ENCODE measurements at places on chromosomes 1 and 21.

- no peak for DNase-seq
- H3K27me3 ChIP-seq, result peaks cover 15% of the 10 kb centered on the region
- no peak overlapping the region for H3K27ac ChIP-seq
- peaks cover 16% of the 10 kb centered on the region for H3K4me1 ChIP-seq
Observed at GRCh38 chr1:228830185-228830953, 95.1 kb downstream of the RHOU start.

DNA sequence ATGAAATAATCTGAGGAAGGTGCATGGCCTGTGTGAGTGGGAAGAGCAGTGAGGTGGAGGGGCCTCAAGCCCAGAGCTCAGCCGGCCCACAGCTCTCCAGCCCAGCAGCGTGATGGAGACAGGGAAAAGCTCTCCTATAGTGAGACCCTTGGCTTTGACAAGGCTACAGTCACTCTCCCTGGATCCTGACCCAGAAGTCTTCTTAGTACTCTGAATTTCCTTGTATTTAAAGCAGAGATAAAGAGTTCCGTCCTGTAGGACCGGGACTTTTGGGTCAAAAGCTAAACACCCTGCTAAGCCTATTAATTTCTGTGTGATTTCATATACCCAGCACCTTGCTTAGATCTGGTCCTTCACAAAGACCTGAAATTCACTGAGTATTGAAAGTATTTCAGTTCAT, 48.2 kb upstream of the F3 start:
- H3K27ac ChIP-seq, result no peak overlapping the region
- no peak overlapping the region for H3K4me3 ChIP-seq
- H3K4me1 ChIP-seq, result no peaks in the 10 kb centered on the region

- H3K4me1 ChIP-seq, result no peaks in the 10 kb centered on the region
- H3K27me3 ChIP-seq, result peaks cover 55% of the 10 kb centered on the region
- no peak overlapping the region for H3K4me3 ChIP-seq
Observed at GRCh38 chr21:37537391-37537996, 170.9 kb downstream of the DYRK1A start.

DNA sequence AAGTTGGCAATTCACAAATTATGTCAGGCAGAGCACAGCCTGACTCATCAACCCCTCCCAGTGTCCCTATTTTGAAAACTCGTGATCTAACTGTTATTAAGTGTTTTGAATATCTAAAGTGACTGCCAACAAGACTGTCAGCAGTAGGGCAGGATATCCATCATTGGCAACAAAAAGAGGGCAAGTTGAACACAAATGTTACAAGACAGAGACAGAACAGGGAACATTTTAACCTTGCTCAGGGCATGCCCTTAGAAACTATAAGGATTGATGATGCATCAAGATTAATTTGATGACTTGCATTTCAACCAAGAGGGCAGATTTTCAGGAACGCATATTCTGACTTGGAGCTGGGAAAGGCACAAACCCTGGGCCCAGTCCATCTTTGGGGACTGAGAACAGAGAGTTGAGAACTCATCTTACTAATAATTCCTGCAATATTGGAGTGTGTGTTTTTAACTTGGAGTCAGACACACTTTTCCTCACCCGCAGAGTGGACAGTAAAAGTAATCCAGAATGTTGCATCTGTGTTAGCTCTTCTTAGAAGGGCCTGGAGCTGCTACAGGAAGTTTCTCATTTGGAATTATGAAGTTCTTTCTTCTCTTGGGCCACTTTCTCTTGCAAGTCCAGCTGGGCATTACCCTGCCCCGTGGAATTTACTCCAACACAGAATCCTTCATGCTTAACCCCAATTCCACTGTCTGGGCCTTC, 317.2 kb downstream of the LTN1 start:
- no peak overlapping the region for H3K27ac ChIP-seq
- H3K36me3 ChIP-seq, result peaks cover 16% of the 10 kb centered on the region
- DNase-seq, result no peak
- no peaks in the 10 kb centered on the region for H3K27me3 ChIP-seq
- H3K4me3 ChIP-seq, result no peak overlapping the region
- no peaks in the 10 kb centered on the region for H3K4me1 ChIP-seq

DNA sequence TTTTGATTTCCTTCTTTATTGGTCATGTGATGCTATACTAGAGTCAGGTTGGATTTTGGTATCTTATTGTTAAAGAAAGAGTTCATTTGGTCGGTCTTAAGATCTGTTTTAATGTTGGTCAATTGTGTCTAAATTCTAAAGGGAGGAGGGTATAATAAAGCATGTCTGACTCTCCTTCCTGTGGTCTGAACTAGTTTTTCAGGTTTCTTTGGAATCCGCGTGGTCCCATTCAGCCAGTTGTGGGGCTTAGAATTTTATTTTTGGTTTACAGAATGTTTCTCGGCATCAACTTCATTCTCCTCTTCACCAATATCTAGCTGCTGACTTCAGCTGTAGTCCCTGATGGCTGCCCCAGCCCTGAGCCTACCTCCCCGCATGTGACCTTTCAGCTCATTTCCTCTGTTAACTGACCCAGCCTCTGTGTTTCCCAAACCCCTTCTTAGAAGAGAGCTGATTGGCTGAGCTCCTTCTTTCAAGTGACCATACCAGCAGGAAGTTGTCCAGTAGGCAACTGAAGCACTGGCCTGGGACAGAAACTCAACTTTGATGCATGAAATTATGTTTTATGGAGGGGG, 8.7 kb upstream of the MYOC start:
- DNase-seq, result no peak
- H3K27me3 ChIP-seq, result peaks cover 7% of the 10 kb centered on the region
- H3K4me3 ChIP-seq, result no peak overlapping the region
- no peaks in the 10 kb centered on the region for H3K4me1 ChIP-seq
- H3K27ac ChIP-seq, result no peak overlapping the region
- no peaks in the 10 kb centered on the region for H3K36me3 ChIP-seq

DNA sequence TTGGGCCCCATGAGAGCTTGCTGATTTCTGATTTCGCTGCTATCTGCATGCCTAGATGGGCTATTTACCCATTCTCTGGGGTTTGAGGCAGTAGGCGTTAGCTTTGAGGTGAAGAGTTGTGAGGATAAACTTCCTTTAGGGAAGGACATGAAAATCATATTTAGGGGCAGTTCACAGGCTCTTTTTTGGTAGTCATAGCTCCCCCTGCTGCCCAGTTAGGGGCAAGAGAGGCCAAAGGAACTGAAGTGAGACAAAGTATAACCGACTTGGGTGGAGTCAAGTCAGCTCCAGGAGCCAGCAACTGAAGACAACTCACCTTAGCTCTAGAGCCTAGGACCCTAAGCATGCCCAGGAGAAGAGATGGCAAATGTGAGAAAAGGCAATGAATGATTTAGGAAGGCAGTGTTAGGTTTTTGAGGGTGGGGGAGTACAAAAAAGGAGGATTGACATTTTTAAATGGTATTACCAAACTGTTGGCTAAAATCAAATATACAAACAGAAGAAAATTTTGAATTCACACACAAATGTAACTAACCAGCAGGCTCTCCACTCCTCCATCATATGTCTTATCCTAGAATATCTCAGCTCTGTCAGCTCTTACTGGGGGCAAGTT, 625.2 kb downstream of the LMO4 start:
- peak; percentile 35 for DNase-seq
- H3K36me3 ChIP-seq, result no peaks in the 10 kb centered on the region
- peaks cover 20% of the 10 kb centered on the region for H3K27me3 ChIP-seq
- no peak overlapping the region for H3K27ac ChIP-seq

DNA sequence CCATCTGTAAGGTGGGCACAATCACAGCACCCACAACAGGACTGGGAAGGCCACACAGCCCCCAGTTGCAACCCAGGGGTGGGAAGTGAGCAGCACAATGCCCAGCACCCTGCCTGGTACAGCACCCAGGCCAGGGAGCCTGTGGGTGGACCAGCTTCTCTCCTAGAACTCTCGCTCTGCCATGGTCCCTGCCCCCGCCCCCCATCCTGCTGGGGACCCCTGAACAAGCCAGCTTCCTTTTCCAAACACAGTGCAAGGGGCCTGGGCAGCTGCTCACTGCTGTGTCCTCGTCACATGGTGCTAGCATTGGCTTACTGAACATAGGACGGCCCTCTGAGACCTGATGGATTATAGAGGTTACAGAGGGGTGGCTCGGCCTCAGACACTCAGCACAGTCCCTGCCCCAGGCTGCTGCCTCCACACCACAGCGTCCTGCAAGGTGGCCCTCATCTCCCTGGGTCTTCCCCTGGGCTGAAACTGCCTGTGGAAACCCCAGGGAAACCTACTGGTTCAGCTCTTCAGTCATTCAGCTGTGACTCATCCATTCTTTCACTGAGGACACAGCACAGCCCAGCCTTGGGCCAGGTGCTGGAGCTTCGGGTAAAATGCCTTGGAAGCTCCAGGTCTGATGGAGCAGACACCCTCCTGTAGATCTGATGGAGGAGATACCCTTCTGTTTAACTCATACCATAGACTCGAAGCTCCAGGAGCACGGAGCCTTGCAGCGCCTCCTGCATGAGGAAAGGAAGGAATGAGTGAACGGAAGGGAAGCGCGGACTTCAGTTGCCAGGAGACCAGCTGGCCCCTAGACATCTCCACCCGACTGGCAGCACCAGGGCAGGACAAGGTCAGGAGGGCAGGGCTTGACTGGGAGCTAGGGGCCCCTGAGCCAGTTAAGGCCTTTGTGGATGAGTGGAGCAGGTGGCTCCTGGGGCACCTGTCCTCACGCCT, 8.1 kb upstream of the PRDM16 start:
- H3K36me3 ChIP-seq, result no peaks in the 10 kb centered on the region
- no peak overlapping the region for H3K4me3 ChIP-seq
- peaks cover 1% of the 10 kb centered on the region for H3K4me1 ChIP-seq
- H3K27ac ChIP-seq, result no peak overlapping the region

DNA sequence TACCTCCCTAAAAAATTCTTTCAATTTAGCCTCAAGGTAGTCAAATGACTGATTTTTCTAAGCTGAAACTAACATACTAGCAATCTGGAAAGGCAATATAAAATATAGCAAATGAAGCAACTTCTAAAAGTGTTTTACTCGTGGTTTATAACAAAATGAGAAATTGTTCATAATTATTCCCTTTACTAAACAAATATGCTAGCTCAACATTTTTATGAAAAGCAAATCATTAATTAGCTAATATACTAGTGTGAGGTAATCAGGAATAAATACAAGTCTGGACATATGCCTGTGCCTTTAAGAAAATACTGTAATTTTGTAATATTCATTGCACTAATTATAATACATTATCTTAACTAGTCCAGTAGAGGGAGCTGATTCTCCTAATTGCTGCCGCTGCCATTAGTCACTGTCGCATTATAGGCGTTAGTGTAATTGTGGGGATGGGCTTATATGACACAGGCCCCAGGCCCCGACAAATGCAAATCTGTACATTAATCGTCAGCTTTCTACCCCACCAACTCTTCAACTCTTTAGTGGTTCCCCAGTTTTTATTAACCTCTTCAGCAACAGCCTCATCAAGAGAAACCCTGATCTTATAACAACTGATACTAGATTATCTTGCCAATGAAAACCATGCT, 160.9 kb downstream of the GABPA start:
- peaks cover 12% of the 10 kb centered on the region for H3K4me1 ChIP-seq
- no peaks in the 10 kb centered on the region for H3K36me3 ChIP-seq
- no peaks in the 10 kb centered on the region for H3K27me3 ChIP-seq
- no peak overlapping the region for H3K27ac ChIP-seq
- no peak overlapping the region for H3K4me3 ChIP-seq

DNA sequence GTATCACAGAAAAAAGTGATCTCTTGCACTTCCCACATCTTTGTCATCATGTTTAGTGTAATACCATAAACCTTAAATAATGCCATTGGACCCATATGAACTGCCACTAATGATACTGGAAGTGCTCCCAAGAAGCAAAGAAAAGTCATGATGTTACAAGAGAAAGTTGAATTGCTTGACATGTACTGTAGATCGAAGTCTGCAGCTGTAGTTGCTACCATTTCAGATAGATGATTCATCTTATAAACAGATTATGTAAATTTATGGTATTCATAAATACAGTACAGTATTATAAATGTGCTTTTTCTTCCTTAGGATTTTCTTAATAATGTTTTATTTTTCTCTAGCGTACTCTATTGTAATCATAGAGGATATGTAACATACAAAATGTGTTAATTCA, 30.1 kb upstream of the LAMC2 start:
- no peak overlapping the region for H3K27ac ChIP-seq
- H3K27me3 ChIP-seq, result peaks cover 3% of the 10 kb centered on the region
- H3K4me3 ChIP-seq, result no peak overlapping the region
- H3K36me3 ChIP-seq, result no peaks in the 10 kb centered on the region
- no peaks in the 10 kb centered on the region for H3K4me1 ChIP-seq

GRCh38 chr1:210260096-210260495, 27.5 kb downstream of the SERTAD4 start:
- DNase-seq, result no peak
- no peaks in the 10 kb centered on the region for H3K4me1 ChIP-seq
- peaks cover 17% of the 10 kb centered on the region for H3K27me3 ChIP-seq
- no peaks in the 10 kb centered on the region for H3K36me3 ChIP-seq
- H3K27ac ChIP-seq, result no peak overlapping the region
- no peak overlapping the region for H3K4me3 ChIP-seq

- no peak overlapping the region for H3K27ac ChIP-seq
- no peaks in the 10 kb centered on the region for H3K27me3 ChIP-seq
- no peak for DNase-seq
- no peak overlapping the region for H3K4me3 ChIP-seq
- H3K4me1 ChIP-seq, result no peaks in the 10 kb centered on the region
- no peaks in the 10 kb centered on the region for H3K36me3 ChIP-seq
Observed at GRCh38 chr1:240394353-240394752, 217.6 kb downstream of the GREM2 start.

DNA sequence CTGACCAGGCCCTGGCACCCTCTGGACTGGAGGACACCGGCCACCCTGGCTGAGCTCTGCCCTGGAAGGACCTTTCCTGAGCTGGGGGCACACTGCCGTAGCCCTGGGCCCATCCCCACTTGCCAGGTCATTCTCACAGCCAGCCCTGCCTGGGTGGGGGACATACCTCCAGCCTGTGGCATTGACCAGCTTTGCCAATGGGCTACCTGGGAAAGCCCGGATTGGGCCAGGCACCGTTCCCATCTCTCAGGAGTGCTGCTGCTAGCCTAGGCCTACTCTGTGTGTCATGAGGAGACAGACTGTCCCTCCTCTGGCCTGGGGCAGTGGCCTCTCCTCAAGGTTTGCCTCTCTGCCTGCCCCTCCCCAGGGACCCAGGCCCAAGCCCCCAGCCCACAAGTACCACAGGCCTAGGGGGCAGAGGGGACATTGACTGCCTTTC, 40.0 kb downstream of the COQ8A start:
- no peak for DNase-seq
- H3K27ac ChIP-seq, result no peak overlapping the region
- H3K4me1 ChIP-seq, result peaks cover 2% of the 10 kb centered on the region

DNA sequence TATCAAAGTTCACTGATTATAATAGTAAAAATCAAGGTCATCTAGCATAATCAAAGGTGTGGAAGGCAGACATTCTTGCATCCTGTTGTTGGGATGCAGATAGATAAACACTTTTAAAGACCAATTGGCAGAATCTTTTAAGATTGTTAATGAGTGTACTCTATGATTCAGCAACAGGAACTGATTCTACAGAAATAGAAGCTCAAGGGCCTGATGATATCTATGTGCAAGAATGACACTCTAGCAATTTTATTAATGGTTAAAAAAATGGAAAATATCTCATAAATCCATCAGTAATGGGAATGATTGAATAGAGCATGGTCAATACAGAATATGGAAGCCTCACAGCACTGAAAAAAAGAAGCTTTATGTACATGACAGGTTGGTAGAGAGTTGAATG, 2.2 kb upstream of the ATP1A4 start:
- no peaks in the 10 kb centered on the region for H3K36me3 ChIP-seq
- no peak overlapping the region for H3K4me3 ChIP-seq
- no peak for DNase-seq

- no peaks in the 10 kb centered on the region for H3K4me1 ChIP-seq
- H3K4me3 ChIP-seq, result no peak overlapping the region
- DNase-seq, result no peak
- no peak overlapping the region for H3K27ac ChIP-seq
Observed at GRCh38 chr1:15316510-15316909, 69.5 kb downstream of the FHAD1 start.

Measured in naive thymus-derived CD8-positive, alpha-beta T cell (primary cell).